ENCODE measurements at places on chromosomes 6 and 20. TPM values are rescaled to one million over a fixed set of nuclear protein-coding genes. Genes with fewer than 3 reads are reported as not detected.

PRPH2 gene
- total RNA-seq: not detected

MEP1A gene
- total RNA-seq: not detected

BMP2 gene
- 0.33 TPM for total RNA-seq

FKBP1A gene
- total RNA-seq: 450 TPM
